Hypothalamus (tissue), 51 donors: ENCODE measurements at places on chromosomes 7 and 10.

DNA sequence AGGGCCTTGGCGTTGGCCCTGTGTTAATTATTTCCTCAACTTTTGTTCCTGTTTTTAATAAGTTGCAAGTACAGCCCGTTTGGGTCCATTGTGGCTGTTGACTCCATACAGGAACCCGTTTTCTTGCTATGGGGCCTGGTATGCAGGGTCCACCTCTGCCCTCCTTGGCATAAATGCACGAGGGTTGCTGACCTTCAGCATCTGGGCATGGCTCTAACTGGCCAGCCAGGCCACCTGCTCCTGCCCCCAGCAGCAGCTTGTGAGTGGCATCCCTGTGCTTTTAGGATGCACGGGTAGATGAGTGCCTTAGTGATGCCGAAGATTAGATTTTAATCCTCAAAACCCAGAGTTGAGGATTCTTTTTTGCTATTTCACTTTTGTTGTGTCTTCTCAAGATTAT lies 123.2 kb downstream of the GLRX3 start:
- DNase-seq, result no peak

GRCh38 chr10:78627254-78627795 lies 441.4 kb upstream of the ZMIZ1 start:
- DNase-seq, result no peak

DNA sequence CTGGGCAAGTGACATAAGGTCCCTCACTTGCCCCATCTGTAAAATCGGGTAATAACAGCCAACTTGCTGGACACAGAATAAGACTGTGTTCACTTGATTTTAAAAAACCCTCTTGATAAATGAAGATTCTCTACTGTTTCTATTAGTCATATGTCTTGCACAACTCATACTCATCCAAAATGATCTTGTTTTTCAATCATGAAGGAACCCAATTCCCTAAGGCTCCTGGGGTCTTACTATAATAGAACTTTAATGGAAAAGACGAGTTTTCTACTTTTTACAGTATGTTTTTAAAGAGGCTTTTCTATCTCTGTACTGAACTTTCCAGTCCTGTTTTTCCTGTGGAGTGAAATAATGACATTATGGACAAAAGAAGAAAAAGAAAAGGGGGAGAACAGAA lies 103.8 kb downstream of the ARID5B start:
- DNase-seq, result no peak

- DNase-seq, result no peak
These were observed 255.0 kb downstream of the ADK start for GRCh38 chr10:74406006-74406405.

- DNase-seq, result no peak
These were observed 565.2 kb downstream of the SDK1 start for GRCh38 chr7:3866277-3866676.

DNA sequence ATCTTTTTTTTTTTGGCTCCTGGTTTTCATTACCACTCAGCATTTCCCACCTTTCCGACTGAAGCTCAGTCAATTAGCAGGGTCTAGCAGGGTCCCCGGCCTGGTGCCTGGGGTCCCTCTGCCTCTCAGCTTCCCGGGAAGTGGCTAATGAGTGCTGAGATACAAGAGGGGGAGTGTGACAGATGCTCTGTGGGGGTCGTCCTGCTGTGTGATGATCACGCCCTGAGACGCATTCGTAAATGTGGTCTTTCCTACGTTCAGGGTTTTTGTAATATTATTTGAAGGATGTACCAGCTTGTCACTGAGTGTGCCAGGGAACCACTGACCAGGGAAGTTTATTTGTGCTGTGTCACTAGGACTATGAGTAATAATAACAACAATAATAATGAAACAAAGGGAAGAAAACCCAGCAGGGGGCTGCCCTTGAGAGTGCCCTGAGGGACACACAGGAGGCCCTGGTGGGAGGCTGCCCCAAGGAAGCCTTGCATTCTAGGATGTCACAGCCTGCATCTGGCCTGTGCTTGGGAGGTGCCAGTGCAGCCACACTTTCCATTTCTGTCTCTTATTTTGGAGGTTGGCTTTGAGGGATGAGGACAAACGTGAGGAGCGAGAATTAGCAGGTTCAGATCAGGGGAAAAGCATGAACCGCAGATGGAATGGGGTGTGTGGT lies 337.8 kb downstream of the ADARB2 start:
- DNase-seq, result no peak

DNA sequence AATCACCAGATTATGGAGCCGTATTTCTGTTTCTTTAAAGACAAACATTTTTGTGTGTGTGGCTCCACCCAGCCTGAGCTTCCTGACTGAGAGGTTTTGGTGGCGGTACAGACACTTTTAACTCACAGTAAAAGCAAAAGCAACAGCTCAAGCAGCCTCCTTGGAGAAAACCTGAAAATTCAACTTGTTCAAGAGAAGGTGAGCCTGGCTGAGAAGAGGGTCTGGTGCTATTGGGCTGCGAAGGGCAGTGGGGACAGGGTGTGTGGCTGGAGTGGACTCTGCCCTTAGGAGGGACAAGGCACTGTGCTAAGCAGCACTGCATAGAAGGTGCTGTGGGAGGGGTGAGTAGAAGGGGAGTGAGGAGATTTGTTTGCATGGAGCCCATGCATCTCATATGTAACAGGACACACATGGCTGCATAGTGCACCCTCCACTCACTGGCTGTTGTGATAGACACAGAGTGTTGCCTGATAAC lies at the start of gene GIMAP7:
TSS of gene GIMAP7 (plus strand) at position 125 of the 475 bp plus-strand sequence. CDS start 5,103 bp downstream, outside the sequence.
- no peak for DNase-seq

- no peak for DNase-seq
These were observed 76.8 kb upstream of the FAM180A start for GRCh38 chr7:135825406-135825805.

- no peak for DNase-seq
These were observed 2.5 kb downstream of the HOXA13 start for GRCh38 chr7:27197137-27198042.

DNA sequence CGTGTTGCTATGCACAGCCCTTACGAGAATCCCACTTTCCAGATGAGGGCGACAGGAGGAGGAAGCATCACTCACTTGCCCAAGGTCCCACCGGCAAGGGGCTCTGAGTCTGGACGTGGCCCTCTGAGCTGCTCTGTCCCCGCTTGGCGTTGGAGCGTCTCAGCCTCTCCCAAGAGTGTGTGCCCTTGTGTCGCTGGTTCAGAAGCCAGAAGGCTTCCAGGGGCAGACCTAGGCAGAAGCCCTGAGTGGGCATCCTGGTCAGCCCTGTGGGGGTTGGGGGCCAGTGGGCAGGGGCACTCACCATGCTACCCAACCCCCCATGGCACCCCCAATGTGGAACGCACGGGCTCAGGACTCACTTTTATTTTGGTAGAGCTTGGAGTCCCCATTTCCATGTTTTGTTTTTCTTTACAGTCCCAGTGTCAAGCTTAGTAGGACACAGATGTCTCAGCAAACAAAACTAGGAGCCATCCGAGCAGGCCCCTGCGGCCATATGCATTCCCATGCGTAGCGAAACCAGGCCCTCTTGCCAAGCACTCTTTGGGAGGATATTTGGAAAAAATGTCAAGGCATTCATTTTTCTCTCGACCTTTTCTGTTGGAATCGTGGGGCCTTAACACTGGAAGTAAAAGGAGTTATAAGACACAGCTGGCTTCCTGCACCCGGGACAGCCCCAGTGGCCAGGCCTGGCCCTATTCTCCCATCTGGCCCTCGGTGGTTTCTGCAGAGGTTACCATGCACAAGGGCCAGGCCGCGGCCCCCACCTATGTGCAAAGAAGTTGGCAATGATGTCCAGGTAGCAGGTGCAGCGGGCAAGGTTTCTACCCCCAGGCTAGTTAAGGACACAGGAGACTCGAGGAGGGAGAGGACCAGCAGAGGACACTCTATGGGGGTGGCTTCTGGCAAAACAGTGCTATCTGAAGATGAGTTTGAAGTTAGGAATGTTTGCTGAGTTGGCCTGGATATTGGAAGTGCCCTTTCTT lies 97.0 kb downstream of the LHPP start:
- no peak for DNase-seq

GRCh38 chr10:13089345-13089744 lies 10.6 kb upstream of the OPTN start:
- DNase-seq, result no peak

DNA sequence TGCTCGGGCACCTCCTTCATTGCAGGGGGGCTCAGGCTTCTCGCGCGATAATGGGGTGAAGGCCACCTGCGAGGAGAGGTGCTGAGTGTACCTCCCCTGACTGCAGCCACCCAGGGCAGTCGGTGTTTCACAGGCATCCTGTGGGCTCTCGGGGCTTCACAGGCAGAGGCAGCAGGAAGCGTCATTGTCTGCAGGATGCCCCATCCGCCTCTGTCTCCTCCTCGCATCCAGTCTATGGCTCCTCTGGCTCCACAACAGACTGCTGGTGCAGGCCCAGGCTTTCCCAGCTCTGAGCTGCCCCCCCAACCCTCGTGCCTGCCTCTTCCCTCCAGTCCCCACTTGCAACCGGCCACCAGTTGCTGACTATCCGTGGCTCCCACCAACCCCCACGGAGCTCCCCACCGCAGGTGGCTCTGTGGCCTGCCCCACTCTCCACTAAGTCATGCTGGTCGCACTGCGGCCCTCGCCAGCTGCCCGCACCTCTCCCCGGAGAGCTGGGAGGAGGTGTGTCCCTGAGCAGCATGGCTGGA lies 36.5 kb downstream of the CAMK2B start:
- no peak for DNase-seq

DNA sequence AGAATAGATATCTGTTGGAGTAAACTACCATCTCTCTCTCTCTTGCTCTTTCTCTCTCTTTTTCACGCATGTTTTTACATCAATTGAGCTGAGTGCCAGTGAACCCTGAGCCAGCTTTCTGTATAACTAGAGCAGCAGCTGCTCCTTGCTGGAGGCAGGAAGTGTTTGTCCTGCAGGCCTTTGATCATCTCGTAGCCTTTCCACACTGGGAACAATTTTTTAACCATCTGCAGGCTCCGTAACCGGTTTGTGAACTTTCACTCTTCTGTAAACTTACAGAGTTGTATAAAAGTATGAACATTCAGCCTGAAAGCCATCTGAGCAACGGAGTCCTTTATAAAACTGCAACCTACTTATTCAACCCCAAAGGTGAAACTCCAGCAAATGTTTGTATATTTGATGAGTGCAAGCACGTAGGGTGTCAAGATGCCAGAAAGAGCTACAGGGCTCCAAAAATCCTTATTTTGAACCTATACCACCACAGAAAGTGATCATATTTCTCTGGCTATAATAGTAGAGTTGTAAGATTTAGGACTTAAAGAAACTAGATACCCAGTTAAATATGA lies 162.8 kb upstream of the NFE2L3 start:
- no peak for DNase-seq

DNA sequence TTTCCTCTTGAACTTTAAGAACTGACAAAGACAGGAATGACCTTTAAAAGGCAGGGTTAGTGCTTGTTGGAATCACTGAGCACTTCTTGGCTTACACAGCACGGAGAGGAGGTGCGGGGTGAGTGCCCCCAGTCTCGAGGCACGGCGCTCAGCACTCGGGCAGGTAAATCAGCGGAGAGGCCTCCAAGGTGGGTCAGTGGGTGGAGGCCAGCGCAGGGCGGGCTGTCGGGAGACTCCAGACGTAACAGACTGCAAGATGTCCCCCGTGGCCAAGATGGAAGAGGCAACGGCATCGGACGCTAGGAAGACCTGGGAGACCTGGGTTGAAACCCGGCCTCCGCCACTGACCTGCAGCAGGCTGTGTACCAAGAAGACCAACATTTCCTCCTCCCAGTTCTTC lies 149.4 kb downstream of the MAD1L1 start:
- no peak for DNase-seq

DNA sequence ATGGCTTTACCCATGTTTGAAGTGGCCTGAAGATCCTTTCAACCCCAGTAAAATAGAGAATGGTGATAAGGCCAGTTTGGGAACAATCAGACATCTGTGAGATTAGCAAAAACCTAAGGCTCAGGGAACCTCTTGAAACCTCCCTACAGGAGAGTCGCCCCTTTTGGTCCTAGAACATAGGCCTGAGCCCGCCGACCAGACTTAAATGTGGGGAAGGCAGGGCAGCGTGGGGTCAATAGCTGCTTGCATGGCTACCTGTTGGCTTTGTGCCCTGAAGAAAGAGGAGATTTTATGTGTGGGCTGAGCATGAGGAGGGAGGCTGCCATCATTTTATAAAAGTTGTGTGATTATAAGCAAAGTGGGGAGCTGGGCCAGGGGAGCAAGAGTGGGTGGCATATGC lies 97.6 kb upstream of the TBX20 start:
- no peak for DNase-seq

GRCh38 chr7:128879939-128880746 lies 17.5 kb downstream of the ATP6V1F start:
- peak; percentile 67 for DNase-seq

- DNase-seq, result no peak
These were observed 27.8 kb downstream of the AFAP1L2 start for GRCh38 chr10:114376523-114376922.

DNA sequence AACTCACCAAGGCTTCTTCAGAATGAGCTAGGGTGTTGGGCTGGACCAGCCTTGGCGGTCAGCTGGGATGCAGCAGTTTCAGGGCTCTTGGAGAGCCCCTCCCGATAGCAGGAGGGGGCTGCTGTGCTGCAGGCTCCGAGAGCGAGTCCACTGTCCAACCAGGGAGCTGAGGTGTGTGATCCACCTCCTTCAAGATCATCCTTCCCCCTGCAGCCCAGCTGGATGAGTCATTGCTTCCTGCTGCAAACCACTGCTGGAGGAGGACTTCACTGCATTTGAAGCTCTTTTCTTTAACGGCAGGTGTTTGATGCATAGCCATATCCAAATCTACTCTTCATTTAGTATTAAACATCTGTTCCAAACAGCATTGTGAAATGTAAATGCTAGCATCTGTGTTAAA lies 54.2 kb upstream of the EBF3 start:
- DNase-seq, result no peak

DNA sequence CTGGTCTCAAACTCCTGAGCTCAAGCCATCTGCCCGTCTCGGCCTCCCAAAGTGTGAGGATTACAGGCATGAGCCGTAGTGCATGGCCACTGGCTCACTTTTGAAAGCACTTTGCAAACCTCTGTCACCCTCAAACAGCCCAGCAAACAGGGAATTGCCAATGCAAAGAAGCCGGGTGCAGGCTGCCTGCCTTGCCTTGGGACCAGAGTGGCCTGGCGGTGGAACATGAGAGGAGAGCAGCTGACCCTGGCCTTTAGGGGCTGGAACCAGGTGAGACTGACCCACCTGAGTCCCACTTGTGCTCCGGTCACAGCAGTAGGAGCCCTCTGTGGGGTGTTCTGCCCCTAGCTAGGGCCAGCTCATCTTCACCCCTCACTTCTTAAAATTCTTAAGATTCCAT lies 237.1 kb upstream of the GALNT17 start:
- no peak for DNase-seq

- no peak for DNase-seq
These were observed 628.3 kb upstream of the IGFBP3 start for GRCh38 chr7:46549347-46549746.

GRCh38 chr7:101590663-101591435 lies 38.2 kb downstream of the MYL10 start:
- DNase-seq, result no peak

DNA sequence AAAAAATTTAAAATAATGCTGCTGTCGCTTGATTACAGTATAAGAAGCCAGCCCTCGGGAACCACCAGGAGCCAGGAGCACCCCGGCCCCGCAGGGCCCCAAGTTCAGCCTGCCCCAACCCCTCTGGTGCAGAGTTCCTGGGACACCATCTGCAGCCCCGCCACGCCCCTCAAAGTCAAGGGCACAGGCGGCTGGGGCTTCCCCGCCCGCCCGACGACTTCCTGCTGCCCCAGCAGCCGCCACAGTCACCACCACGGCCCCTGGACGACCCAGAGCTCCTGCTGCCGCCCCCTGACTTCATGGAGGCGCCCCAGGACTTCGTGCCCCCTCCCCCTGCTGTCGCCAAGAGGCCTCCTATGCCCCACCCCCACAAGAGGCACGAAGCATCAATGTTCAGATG lies 103.6 kb upstream of the PDSS1 start:
- no peak for DNase-seq

- DNase-seq, result no peak
These were observed 272.3 kb upstream of the RNF32 start for GRCh38 chr7:156368053-156368843.
